Posterior cingulate gyrus (tissue), 11 donors: ENCODE measurements at places on chromosomes 2 and 18.

DNA sequence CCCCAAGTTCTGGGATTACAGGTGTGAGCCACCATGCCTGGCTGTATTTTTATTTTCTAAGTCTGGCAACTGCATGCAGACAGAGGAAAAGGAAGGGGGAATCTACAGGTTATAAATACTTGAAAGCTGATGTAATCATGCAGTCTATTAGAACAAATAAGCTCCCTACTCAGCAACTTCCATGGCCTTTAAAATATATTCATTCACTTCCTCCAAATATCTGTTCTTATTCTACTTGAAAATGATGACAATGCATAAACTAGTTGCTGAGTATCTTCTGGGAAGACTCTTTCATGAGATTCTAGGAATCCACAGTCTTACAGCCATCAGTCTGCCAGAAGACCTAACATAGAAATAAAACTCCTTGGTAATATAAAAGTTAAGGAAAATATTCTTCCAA is 66.9 kb upstream of the NCKAP5 start:
- no peak for DNase-seq

DNA sequence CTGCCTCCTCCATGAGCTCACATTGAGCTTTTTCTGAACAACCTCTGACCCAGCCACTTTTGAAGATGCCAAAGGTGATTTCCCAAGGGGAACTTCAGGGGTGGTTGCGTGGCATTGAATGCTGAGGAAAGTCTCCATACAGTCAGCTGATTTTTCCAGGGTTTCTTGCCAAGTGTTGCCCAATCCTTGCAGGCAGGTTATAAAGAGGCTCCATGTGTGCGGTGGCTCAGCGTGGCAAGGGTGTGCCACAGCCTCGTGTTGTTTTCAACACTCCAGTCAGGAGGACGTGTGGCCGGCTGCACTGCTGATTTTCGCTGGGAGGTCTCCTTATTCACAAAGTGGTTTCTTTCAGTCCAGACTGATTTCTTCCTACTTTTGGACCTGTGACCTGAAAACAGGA is 81.4 kb upstream of the GATA6 start:
- DNase-seq: no peak

DNA sequence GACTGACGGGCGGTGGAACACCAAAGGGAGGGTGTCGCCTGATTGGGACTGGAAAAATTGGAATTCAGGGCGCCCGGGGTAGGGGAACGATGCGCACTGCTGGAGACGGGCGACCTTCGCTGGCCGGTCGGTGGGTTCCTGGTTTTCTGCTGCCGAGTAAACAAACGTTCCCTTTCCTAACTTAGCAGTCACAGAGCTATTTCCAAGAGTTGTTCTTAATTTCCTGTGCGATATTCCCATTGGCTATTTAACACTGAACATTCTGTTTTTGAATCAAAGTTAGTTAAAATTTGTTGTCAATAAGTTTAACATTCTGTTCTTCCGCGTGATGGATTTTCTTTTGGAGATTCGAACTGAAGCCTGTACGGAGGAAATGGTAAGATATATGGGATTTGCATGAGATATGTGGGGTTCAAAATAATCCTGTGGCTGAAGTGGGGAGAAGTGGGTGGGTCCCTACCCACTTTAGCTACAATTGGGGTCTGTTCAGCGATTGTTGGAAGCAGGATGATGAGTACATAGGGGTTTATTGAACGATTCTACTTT is 862 bp downstream of the C18orf54 start:
- no peak for DNase-seq

DNA sequence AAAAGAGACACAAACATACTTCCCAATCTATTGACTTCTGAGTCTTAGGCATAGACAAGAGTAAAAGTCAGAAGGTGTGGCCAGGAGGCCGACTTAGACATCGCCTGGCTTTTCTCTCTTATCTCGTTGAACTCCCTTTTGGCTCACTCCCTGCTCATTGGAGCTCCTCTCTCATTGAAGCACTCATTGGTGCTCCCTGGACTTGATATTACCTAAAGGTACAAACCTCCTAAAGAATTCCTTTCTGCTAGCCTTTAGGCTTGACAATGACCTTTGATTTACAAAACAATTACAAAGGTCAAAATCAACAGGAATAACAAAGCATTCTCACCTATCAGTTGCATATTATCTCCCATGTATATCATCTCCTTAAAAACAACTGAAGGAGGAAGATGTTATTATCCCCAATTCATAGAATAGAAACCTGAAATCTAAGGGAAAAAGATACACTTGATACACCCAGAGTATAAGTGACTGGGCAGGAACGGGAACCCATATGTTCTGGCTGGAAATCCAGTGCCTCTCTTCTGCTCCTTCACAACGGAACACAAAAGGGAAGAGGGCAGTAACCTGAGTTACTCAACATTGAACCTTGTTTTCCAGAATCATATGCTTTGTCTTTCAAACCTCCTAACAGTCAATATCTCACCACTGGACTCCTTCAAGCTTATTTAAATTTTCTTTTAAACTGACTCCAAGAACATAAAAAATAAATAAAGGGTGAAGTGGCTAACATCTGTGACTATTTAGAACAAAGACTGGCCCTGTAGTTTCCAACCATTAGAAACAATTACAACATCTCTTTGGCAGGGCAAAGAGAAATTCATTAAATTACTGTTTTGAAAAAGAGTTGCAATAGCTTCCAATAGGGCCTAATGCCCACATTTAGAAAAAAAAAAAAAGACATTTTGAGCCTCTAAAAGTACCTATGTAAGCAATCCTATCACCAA is 1247.9 kb downstream of the LRP1B start:
- DNase-seq: no peak

DNA sequence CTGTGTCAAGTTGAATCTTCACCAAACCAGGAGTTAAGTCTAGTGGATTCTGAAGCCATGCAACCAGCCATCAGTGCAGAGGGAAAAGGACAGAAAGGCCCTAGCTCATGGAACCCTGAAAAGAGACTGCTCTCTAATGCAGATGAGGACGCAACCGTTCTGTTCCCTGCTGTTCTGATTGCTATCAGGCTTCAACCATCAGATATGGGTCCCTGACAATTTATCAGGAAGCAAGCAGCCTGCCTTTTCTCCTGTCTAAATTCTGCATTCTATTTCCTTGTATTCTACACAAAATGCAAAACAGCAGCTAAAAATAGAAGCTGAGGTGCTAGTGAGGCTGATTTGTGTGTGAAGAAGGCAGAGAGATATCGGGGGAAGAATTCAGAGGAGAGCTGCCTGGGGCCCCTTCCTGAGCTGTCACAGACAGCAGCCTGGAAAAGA is 68.4 kb upstream of the RTN4 start:
- no peak for DNase-seq

GRCh38 chr2:21415234-21415633 is 291.5 kb downstream of the TDRD15 start:
- no peak for DNase-seq

- DNase-seq: no peak
These were observed 39.9 kb downstream of the PLEKHB2 start for GRCh38 chr2:131145040-131145439.

DNA sequence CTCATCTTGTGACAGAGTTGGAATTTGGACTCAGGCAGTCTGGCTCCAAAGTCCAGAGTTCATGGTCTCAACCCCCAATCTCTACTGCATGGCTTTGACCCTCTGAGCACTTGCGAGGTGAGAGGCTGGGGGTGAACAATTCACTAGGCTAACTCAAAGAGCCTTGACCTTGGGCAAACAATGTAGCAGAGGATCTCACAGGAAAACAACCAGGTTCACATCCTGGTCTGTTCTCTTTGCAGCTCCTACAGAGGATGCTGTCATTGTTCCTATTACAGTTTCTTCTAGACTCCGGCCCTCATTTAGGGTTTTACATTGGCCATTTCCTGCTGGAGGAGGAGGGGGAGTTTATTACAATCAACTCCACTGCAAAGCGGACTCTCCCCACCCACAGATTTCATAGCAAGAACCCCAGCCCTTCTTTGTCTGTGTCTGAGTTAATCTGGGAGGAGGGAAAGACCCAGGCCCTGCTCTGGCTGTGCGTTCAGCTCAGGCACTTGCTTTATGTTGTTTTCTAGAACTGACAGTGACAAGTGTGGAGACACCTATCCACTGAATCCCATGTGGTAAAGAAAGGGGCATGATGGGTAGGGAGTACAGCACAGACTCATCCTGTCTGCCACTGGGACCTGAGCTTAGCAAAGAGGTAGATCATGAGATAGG is 101.6 kb downstream of the LBH start:
- DNase-seq: no peak
